Hypothalamus (tissue), 51 donors: ENCODE measurements at places on chromosomes 3 and 15.

- DNase-seq = no peak
Measured at GRCh38 chr15:55248895-55249294, 40.7 kb downstream of the RAB27A start.

- DNase-seq = no peak
Measured at GRCh38 chr3:175606650-175607318, 747.6 kb downstream of the NAALADL2 start.

DNA sequence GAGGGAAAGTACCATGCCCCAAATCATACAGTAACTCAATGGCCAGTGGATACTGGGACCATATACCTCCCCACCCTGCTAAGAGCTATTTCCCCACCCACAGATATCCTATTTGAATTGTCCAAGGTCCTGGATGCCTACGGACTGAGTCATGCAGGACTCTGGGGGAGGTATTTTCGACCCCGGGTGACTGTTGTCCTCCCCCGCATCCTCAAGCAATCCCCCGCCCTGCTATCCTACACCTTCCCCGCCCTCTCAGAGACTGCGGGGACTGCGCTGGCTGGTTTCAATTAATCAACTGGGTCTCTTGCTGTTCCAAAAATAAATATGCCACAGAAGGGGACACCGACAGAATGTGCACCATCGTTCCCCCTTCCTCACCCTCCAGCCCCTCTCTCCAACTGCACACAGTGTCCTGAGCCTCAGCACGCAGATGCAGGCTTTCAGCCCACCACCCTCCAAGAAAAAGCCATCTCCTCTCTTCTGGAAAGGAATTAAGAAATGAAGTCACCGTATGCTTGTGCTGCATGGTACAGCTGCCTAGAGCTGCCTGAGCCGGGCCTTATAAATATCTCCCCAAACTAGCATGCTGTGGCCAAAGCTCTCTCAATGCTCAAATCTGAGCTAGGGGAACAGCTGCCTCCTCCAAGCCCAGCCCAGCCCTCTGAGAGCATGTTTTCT lies 8.1 kb downstream of the CAV3 start:
- no peak for DNase-seq

- DNase-seq = no peak
Measured at GRCh38 chr15:72464251-72464650, 9.9 kb upstream of the ARIH1 start.

DNA sequence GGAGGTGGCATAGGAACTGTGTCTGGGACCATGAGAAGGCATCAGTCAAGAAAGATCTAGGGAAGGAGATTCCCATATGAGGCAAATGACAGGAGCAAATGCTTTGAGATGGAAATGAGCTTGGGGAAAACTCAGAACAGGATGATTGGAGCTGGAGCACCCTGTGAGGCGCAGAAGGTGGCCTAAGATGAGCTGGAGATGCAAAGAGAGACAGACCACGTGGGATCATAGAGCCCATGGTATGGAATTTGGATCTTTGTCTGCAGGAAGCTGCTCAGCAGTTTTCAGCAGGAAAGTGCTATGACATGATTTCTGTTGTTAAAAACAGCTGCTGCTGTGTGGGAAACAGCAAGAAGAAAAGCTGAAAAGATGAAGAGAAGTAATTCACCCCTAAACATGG lies 310.6 kb downstream of the MAGI1 start:
- DNase-seq = no peak

DNA sequence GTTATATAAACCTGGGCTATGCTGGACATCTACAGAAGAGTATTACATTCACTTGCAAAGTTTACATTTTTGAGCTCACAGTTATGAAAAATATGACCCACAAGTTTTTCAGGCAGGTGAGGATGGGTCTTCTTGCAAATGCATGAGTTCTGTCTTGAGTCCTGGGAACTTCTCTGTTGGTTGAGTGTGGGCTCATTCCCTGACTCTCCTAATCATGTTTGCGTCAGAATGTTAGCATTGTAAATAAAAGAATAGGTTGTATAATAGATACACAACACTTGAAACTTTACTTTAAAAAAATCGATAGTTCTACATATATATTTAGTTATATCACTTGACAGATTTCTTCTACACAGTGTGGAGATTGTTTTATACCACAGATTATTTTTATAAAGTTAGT lies 7.2 kb upstream of the EXOG start:
- DNase-seq = no peak

DNA sequence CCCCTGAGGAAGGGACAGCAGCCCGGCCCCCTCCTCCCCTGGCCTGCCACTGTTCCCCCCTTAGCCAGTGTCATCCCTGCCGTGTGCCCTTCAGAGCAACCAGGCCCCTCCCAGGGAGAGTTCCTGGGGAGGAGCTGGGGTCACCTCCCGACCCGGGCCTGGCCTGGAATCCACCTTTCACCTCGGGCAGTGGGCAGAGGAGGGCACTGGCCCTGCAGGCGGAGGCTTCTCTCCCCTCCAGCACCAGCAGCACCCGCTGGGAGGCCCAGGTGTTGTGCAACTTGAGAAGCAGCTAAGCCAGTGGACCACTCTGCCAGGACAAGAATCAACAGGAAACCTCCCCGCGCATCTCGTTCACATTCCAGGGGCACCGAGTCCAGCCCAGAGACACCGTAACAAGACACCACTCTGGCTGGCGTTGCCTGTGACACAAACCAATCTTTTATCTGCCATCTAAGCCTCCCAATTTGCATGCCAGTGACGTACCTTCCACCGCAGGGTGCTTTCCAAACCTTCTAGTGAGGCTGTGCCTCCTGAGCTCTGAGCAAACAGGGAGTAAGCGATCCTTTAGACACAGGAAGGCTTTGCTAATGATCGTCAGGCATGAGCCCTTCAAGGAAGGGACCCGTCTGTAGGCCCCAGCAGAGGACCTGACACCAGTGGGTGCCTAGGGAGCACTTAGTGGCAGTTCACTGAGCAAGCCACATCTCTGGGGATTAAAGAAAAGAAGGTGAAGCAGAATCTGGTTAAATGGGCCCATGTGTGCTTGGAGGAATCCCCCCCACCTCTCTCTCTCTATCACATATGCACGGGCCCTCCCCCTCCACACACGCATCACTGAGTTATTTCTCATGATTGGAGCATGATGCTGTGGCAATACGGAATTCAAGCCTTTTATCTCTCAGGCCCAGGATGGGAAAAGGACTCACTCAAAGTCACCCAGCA lies 98.9 kb upstream of the TLE3 start:
- DNase-seq = no peak

- DNase-seq = no peak
Measured at GRCh38 chr3:52769786-52770455, 819 bp downstream of the NEK4 start.

- DNase-seq = no peak
Measured at GRCh38 chr15:78216276-78217104, 17.9 kb downstream of the ACSBG1 start.

- no peak for DNase-seq
Measured at GRCh38 chr3:182469086-182469485, 324.2 kb upstream of the ATP11B start.

- DNase-seq = no peak
Measured at GRCh38 chr15:68489421-68489820, 57.5 kb upstream of the ITGA11 start.

DNA sequence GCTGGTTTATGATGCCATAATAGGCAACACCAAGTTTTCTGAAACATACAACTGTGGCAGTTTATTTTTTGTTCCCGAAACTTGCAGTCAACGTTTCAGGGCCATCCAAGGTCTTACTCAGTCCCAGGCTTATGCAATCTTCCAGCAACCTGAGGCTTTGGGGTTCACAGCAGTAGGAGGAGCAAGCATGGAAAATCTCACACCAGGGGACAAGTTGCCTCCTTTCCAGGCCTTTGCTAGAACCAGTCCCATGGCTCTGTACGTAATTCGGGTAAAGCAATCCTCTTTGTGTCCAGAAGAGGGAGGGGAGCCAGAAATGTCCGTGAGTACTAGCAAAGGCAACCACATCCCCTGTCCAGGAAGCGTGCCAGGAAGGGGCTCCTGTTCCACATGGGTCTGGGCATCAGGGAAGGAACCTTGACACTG lies 4.7 kb upstream of the FAM240A start:
- DNase-seq = no peak

DNA sequence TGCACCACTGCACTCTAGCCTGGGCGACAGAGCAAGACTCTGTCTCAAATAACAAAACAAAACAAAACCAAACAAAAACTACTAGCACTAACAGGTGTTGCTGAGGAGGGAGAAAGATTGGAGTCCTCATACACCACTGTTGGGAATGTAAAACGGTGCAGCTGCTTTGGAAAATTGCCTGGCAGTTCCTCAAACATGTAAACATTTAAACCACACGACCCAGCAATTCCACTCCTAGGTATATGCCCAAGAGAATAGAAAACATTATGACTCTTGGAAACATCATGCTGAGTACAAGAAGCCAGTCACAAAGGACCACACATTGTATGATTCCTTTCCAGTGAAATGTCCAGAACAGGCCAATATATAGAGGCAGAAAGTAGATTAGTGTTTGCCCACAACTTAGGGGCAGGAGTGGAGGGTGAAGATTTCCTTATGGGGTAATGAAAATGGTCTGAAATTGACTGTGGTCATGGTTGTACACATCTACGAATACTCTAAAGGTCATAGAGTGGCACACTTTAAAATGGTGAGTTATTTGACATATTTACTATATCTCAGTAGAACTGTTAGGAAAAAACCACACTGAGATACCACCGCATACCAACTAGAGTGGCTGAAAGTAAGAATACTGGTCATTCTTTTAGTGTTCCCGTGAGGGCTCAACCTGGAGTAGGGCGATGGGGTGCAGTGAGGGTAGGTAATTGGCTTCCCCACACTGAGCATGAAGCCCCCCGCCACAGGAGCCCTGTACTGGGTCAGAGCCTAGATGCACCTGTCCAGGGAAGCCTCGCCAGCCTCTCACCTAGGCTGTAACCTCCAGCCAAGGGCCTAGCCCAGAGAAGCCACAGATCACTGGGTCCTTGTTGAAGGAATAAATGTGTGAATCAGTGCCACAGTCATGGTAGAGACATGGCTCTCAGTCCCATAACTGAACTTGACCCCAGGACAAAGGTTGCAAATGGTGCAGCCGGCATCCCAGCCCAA lies 131.1 kb downstream of the NUP210 start:
- no peak for DNase-seq

- no peak for DNase-seq
Measured at GRCh38 chr3:115187149-115187757, 40.2 kb upstream of the ZBTB20 start.

- no peak for DNase-seq
Measured at GRCh38 chr15:70166506-70167087, 68.9 kb upstream of the TLE3 start.
